Cortex of kidney (tissue), 1 donor: ENCODE measurements at places on chromosomes 2 and 18.

DNA sequence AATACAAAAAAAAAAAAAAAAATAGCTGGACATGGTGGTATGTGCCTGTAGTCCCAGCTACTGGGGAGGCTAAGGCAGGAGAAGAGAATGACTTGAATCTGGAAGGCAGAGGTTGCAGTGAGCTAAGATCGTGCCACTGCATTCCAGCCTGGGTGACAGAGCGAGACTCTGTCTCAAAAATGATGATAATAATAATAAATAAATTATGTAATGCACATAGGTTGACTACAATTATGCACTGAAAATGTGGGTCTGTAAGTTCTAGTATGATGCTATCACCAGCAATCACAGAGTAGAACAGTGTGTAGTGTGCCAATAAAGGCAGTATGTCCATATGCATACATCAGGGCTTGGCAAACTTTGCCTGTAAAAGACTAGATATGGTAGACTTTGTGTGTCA is 55.6 kb upstream of the MYCN start:
- DNase-seq, result no peak

- no peak for DNase-seq
Measured at GRCh38 chr2:218745559-218746469, 35.2 kb downstream of the TTLL4 start.

DNA sequence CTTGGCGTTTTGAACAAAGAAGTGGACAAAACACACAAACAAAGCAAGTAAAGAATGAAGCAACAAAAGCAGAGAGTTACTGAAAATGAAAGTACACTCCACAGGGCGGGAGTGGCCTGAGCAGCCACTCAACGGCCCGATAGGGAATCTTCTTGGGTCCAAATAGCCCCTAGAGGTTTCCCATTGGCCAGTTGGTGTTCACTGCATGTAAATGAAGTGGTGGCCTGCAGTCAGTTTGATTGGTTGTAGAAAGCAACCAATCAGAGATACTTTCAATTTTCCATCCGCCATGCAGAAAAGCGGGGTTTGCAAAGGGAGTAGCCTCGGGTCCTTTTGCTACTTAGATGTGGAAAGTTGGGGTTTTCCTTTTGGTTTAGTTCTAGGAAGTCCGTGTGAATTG is 31.6 kb downstream of the CYBRD1 start:
- DNase-seq, result no peak

- no peak for DNase-seq
Measured at GRCh38 chr2:25125189-25125588, 43.2 kb downstream of the POMC start.

- DNase-seq, result no peak
Measured at GRCh38 chr2:88517759-88518201, 65.3 kb upstream of the FOXI3 start.

DNA sequence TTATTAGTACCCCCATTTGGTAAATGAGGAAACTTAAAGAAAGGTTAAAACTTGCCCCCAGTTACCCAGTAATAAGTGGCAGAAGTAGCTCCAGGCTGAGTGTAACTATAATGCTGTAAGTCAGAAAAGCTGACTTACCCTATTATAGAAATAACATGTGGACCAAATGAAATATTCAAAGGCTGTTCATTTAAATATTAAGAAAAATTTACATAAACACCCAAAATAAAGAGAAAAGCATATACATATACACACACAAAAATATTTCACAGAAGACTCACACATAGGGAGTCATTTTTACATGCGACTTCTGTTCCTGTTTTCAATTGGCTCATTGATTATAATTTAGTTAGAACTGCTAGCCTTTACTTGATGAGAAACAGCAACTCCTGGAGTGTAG is 189.1 kb downstream of the NBAS start:
- no peak for DNase-seq

GRCh38 chr18:60554967-60555366 is 182.4 kb upstream of the MC4R start:
- no peak for DNase-seq
